ENCODE measurements at places on chromosomes 6 and 20.
A peak's percentile ranks its signal among the peaks of the same experiment; 100 is the strongest.

DNA sequence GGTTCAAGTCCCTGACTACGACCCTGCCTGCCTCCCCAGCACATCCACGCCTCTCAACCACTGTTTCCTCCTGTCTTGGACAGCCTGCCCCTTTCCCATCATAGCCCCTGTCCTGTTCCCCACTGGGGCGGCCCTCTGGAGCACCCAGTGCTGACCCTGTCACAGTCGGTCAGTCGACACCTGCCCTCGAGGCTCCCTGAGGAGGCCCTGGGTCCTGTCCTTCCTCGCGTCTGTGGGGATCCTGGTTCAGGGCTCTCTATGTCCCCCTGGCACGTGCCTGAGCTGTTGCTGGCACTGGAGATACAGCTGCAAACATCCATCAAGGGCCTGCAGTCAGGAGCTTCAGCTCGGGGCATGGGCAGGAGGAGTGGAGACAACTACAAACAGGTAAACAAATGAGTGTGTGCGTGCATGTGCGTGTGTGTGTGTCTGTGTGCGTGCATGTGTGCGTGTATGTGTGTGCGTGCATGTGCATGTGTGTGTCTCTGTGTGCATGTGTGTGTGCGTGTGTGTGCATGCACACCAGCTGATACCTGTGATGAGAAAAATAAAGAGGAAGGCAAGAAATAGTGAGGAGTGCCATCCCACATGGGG lies 132.8 kb downstream of the PHACTR3 start:
- DNase-seq: no peak

GRCh38 chr20:31717478-31718201 lies 5.0 kb downstream of the BCL2L1 start:
- DNase-seq: no peak

DNA sequence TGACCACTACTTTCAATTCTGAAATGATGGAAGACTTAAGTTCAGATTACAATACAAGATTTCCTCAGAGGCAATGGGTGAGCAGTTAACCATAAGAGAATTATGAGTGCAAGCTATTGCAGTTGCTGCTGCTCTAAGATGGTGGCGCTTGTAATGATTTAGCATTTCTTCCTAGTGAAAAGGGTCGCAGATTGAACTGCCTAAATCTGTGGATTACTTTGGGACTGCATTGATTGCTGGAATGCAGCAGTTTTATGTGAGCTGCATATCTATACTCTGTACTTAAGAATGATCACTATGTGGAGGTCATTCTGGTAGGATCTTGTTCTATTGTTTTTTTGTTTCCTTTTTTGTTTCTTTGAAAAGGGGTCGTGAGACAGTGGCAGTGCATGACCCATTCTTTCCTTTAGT lies 5.3 kb downstream of the SCAF8 start:
- peak; percentile 35 for DNase-seq

DNA sequence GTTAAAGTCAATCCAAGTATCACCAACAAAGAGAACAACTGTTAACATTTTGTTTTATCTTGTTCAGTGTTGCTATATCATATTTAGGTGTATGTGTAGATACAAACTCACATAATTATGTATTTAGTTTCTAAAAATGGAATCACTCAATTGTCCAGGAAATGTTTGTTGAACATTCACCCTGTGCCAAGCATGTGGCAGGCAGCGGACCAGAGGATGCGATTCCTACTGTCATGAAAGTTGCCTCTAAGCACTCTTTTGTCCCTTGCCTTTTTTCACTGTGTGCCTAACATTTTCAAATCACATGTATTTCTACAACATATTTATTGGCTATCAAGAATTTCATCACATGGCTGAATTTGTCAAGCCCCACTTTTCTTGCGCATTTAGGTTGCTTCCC lies 16.9 kb upstream of the TGM2 start:
- no peak for DNase-seq

- no peak for DNase-seq
Measured at GRCh38 chr6:137876547-137876946, 9.5 kb downstream of the TNFAIP3 start.

DNA sequence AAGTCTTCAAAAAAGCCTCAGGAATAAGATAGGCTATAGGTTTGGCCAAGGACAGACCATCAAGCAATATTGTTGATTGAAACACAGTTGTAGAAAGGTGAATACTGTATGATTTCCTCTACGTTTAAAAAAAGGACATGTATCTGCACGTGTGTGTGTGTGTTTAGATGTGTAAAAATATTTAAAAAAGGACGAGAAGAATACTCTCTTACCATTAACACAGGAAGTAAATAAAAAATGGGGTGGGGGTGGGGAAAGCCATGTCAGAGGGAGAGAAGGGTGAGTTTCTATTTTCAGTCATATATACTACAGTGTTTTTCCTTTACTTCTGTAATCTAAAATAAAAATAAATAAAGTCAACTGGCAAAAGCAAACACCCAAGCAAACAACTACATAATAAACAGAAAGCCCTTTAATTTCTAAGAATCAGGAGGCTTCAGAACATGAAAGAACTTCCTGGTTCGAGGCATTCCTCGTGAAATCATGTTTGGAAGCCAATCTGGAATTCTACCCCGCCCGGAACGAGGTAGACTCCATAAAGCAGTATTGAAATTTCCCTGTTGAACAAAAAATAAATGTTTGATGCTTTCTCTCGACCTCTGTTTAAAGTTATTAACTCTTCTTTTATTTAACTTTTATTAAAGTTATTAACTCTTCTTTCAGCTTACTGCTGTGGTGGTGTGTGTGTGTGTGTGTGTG lies 158.1 kb upstream of the ZNF217 start:
- no peak for DNase-seq

- DNase-seq: no peak
Measured at GRCh38 chr6:137736911-137737310, 130.1 kb upstream of the TNFAIP3 start.

- DNase-seq: peak; percentile 81
Measured at GRCh38 chr6:154478021-154478700, 32.3 kb downstream of the CNKSR3 start.

- DNase-seq: no peak
Measured at GRCh38 chr6:106138151-106138550, 52.0 kb downstream of the PRDM1 start.

DNA sequence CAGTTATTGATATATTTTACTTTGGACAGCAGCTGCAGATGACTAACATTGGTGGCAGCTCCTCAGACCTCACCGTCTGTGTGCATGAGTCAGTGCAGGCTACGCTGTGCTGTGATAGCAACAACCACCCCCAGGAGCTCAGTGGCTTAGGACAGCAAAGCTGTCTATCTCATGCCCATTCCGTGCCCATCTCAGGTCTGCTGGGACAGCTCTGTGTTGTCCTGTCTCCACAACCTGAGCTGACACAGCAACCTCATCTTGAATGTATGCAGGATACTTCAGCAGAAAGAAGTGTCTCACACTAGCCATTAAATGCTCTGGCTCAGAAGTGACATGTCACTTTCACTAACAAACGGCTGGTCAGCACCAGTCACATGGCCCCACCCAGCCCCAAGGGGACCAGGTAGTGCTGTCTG lies 47.7 kb downstream of the BANF2 start:
- no peak for DNase-seq

DNA sequence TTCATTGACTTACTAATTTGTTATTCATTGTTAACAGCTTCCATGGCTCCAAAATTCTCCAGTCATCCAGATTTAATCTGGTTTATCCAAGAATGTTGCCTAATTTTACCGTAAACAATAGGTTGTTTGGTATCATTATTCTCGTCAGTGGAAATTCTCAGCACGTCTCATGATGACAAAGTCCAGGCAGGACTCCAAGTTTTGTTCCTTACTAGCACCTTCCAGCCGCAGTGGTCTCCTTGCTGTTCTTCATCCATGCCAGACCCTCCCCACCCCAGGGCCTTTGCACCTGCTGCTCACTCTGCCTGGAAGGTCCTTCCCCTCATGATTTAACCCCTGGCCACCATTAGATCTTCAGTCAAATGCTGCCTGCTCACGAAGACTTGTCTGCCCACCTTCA lies 48.1 kb upstream of the NAA20 start:
- DNase-seq: no peak

- peak; percentile 64 for DNase-seq
Measured at GRCh38 chr6:7148100-7148822, 40.5 kb downstream of the RREB1 start.

- DNase-seq: peak; percentile 94
Measured at GRCh38 chr6:31399589-31400466, 3.6 kb upstream of the MICA start.

DNA sequence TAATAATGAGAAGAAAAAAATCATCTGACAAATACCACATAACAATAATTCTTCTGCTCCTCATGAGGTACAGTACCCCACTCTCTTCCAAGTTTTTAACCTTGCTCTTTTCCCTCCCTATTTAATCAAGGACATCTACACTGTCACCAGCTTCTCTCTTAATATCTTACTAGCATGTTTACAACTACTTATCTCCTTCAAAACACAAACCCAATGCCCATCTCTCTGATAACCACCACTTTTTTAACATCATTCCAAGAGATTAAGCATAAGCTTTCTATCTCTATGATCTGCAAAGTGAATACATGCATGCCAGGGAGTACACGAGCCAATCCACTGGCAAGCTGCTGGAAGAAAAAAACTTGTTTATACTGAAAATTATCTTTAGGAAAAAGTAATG lies 10.3 kb downstream of the CEP85L start:
- DNase-seq: no peak

DNA sequence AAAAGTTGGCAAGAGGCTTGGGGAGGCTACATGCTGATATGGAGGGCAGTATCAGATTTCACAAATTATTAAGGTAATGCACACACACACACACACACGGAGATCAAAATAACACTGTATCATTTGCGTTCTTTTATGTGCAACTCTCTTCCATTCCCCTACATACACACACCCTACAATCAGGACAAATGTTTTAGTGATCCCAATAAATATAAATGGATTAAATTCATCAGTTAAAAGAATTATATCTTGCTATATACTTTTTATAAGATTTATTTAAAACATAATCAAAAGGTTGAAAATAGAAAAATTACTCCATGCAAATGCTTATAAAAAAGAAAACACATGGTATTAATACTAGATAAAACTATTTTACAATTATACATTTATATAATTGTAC lies 25.9 kb downstream of the TMX4 start:
- DNase-seq: no peak

DNA sequence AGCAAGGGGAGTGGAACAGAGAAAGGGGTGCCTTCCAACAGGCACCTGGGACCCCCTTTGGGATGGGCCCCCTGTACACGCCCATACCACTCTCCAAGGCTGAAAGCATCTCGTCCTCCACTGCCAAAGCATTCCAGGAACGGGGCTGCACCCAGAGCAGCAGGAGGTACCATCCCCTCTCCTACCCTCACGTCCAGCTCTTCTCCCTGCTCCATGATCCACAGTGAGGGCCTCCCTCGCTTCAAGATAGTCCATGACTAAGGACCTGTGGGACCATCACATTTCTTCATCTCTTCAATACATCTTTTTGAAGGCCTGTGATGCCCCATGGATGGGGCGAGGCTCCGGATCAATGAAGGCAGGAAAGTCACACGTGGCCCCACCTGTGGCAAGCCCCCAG lies 209.9 kb downstream of the ANKRD60 start:
- no peak for DNase-seq

DNA sequence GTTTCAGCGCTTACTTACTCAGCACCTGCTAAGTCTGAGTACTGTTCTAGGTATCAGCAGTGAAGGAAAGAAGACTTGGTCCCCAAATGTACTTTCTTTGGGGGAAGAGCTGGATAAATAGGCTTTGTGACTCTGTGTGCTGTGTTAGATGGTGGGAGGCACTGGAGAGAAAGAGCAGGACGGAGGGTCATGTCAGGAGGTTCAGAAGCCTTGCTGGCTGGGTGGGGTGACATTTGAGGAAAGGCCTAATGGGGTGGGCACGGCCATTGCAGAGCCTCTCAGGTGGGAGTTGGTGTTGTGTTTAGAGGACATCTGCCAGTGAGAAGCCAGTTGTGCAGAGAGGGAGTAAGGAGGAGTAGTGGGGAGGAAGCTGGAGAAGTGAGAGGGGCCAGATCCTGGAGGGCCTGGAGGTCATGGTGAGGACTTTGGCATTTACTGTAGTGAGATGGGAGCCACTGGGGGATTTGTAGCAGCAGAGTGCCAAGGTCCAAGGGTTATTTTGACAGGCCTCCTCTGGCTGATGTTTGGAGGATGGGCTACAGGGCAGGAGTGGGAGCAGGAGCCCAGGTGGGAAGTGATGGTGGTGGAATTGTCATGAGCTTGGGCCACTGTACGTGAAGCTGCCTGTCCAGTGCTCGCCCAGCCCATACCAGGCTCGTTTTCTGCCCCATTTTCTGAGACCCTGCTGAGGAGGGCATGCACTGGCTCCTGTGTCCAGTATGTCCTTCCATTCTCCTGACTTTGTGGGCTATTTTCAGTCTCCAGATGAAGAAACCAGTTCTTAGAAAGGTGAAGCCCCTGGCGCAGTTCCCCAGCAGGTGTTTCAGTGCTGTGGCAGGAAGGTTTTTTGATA lies 886 bp downstream of the SDCBP2 start:
- DNase-seq: no peak

- DNase-seq: no peak
Measured at GRCh38 chr6:80478030-80478429, 371.6 kb downstream of the BCKDHB start.

GRCh38 chr6:20334334-20334733 lies 67.3 kb upstream of the E2F3 start:
- no peak for DNase-seq

DNA sequence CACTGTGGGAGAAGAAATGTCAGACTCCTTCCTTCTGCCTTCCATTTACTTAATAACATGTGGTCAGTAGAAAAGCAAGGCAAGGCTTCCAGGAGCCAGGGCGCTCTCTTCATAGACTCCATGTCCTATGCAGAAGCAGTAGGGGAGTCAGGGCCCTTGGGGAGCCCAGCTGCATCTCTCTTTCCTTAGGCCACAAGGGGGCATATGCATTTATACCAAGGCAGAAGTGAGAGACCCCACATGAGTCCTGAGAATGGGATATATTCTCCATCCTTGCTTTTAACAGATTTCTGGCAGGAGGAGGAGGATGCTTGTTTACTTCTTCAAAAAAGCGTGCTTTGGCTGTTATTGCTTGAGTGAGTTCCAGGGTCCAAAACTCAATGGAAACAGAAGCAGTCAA lies 198.5 kb downstream of the HIVEP2 start:
- peak; percentile 9 for DNase-seq

GRCh38 chr6:129623008-129623732 lies 86.8 kb downstream of the ARHGAP18 start:
- peak; percentile 50 for DNase-seq

- DNase-seq: peak; percentile 24
Measured at GRCh38 chr6:30037182-30037788, 23.8 kb upstream of the POLR1H start.

GRCh38 chr6:165717732-165718465 lies 54.9 kb upstream of the PDE10A start:
- no peak for DNase-seq

GRCh38 chr6:18166312-18167036 lies 11.3 kb downstream of the KDM1B start:
- peak; percentile 55 for DNase-seq

GRCh38 chr6:37495244-37495934 lies 4.3 kb downstream of the CCDC167 start:
- no peak for DNase-seq

GRCh38 chr6:158805698-158806377 lies 13.3 kb downstream of the EZR start:
- DNase-seq: no peak
